ENCODE measurements at places on chromosomes 11 and 22.

DNA sequence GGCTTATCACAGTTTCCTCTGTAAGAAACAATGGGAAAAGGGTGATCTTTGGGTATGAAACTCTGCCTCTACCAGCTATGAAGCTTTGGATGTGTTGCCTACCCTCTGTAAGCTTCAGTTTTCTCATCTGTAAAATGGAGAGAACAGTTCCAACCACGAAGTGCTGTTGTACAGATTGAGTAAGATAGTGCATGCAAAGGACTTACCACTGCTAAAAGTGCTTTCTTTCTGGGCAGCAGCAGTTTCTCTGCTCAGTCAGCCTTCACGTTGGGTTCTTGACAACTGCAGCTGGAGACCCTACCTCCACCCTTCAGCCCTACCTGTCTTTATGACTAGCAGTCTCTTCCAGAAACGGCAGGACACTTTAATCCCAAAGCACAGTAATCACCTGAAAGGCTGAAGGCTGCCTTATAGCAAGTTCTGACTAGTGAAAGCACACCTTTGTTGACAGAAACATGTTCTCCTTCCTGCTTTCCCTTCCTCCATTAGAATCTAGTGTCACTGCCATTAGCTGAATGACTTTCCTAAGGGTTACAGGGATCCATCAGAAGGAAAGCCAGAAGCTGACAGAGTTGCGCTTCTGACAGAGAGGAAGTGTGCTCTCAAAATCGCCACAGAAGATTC is 91.4 kb downstream of the RPL27A start:
- DNase-seq = no peak

- no peak for DNase-seq
Measured at GRCh38 chr11:69131644-69132300, 24.0 kb upstream of the SMIM38 start.

DNA sequence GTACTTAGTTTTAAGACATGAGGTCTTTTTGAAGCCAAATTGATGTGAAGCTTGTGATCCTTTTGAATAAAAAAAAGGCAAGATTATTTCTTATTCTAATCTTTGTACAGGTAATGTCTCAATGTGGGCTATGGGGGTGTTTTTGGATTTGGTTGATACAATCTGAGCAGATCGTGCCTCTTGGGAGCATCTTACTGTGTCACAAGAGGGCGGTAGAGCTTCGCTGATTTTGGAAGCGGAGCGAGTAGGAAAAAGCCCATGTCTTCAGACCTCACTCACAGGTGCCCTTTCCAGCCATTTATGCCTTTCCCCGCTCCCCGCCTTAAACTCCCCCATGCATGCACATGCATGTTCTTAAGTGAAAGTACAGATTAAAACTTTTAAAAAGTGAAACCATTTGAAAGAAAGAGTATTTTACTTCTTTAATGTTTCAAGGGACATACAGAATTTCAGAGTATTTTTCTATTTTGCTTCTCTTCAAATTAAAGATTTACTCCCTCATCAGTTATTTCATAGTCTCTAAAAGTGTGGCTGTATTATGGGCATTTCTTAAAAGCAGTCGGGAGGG is 18.8 kb downstream of the DDX25 start:
- peak; percentile 26 for DNase-seq

GRCh38 chr22:22094921-22095320 is 112.3 kb upstream of the TOP3B start:
- no peak for DNase-seq

- no peak for DNase-seq
Measured at GRCh38 chr11:124535552-124536232, 7.8 kb downstream of the OR8B12 start.

DNA sequence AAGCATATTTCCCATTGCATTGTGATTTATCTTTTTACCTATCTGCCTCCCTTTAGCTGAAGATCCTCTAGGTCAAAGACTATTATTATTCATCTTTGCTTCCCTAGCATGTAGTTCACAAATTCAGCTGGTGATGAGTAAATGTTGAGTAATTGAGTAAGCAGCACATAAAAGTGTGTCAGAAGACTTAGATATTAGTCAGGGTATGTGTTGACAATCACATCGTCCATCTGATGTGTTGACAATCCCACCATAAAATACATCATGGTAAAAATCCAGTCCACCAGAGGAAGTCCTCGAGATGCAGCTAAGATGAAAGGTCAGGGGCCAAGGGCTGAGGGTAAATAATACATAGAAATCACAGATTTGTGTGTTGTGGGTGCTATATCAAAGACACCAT is 22.9 kb upstream of the ABTB2 start:
- DNase-seq = no peak

DNA sequence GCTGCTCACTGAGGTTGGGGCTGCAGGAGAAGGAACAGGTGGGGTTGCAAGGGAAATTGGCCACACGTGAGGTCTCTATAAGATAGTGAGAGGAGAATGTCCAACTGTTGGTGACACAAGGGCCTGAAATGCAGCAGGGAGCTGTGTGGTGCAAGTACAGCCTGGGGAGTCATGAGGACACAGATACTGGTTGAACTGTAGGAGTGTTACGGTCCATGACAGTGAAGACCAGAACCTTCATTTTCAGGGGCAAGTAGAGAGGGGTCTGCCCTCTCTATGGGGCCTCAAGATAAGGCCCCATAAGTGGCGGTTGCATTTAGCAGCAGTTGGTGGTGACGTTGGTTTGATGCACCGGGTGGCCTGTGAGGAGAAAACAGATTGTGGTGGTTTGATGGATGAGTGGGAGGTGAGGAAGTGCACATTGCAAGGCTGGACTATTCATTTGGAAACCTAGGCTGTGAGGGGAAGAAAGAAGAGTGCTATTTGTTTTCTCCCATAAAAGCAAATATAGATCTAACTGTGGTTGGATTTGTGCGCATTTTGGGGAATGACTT is 39.4 kb downstream of the MICAL2 start:
- no peak for DNase-seq

DNA sequence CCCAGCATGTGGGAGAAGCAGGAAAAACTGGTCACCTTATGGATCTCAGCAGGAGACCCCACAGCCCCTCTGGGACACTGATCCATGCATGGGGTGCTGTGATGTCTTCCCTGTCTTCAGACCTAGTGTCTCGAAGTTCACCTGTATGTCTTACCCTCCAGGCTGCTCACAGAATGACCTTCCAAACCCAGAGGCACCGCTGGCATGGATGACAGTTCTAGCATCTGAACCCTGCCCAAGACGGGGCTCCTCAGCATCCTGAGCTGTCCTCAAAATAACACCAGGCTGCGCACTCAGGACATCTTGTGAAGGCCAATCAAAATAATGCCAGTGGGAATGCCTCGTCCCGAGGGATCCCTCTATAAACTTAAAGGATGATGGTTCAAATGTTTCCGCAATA is 824.9 kb downstream of the TBC1D22A start:
- DNase-seq = no peak

- no peak for DNase-seq
Measured at GRCh38 chr11:45444796-45445195, 158.7 kb upstream of the SYT13 start.

DNA sequence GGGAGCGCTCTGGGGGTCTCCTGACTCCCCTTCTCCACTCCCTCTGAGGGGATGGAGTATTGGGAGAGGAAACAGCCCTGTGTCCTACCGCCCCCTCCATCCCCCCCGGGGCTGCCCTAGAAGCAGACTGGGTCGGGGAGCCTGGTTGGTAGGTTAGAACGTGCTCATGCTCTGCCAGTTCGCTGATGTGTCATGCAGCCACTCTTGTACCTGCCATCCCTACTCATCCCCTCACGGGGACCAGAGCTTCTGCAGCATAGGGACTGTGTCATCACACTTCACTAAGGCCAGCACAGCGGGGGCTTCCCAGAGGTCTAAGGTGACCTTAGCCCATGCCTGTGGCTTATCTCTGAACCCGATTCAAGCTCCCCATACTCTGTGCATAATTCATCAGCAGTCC is 4.7 kb downstream of the KCNJ1 start:
- DNase-seq = no peak

GRCh38 chr11:64165481-64165841 is 452 bp downstream of the MACROD1 start:
- no peak for DNase-seq

- no peak for DNase-seq
Measured at GRCh38 chr11:98155696-98156095, 865.1 kb upstream of the CNTN5 start.

GRCh38 chr11:67486481-67487195 is 3.8 kb downstream of the AIP start:
- peak; percentile 50 for DNase-seq

DNA sequence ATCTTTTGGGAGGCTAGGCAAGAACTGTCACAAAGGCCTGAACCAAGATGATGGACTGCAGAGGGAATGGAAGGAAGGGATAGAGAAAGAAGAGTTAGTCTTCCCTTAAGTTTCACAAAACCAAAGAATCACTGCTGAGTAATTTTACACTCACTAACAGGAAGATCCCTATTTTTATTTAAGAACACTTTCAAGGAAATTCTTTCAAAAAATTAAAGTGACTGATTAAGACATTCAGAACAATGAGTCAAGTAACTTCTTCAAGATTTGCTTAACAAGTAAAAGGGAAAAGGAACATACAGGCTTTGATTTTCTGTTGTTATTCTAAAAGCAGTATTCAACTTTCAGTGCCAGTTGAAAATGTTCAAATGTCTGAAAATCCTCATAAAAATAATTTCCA is 3.1 kb downstream of the PITPNB start:
- DNase-seq = no peak

DNA sequence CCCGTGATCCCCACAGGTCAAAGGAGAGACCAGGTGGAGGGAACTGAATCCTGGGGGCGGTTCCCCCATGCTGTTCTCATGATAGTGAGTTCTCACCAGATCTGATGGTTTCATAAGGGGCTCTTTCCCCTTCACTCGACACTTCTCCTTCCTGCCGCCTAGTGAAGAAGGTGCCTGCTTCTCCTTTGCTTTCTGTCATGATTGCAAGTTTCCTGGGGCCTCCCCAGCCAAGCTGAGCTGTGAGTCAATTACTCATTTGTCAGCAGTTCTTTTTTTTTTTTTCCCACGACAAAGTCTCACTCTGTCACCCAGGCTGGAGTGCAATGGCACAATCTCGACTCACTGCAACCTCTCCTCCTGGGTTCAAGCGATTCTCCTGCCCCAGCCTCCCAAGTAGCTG is 1530.4 kb downstream of the BRD1 start:
- no peak for DNase-seq

GRCh38 chr11:134956450-134957210 is 544.6 kb upstream of the B3GAT1 start:
- DNase-seq = no peak

DNA sequence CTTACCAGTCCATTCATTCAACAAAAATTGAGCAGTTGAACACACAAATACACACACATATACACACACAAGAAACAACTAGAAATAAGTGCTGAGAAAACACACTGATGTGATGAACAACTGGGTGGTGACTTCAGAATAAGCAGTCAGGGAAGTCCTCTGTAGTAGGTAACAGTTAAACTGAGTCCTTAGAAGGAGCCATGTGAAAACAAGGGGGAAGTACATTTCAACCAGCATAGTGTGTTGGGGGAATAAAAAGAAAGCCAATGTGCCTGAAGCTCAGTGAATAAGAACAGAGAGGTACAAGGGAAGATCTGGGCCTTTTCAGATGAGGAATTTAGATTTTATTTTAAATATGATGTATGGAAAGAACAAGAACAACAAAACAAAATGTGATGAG is 6.8 kb upstream of the TMEM123 start:
- DNase-seq = no peak

- DNase-seq = no peak
Measured at GRCh38 chr11:61948505-61948904, 1.6 kb upstream of the BEST1 start.

DNA sequence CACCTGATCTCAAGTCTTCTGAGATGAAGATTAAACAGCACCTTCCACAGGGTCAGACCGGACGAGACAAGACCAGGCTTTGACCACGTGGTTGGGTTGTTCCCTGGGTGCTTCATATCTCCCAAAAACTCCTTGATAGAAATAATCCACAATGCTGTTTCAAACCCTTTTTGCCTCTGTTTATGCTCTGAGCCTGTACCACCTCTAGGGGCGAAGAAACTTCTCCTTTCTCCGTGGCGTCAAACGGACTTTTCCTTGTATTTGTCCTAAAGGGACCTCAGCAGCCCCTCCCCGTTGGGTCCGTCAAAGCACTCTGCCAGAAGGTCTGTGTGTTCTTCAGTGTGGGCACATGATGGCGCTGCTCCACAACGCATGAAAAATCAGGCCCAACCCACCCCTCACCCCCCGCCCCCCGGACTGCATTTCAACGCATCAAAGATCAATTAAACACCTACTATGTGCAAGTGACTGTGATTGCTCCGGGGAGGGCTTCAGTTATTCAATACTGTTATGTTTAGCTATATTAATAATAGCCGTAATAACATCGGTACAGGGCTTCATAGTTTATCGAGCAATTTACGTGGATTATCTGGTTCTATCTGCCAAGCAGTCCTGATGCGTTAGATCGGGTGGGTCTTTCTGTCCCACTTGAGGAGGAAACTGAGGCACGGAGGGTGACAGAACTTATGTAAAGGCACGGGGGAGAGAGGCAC is 17.3 kb upstream of the EIF3D start:
- peak; percentile 3 for DNase-seq

- DNase-seq = no peak
Measured at GRCh38 chr11:72673943-72674828, at the start of gene PDE2A. TSS of gene PDE2A (minus strand) at chr11:72674422. CDS start at chr11:72674207, 215 bp downstream.

DNA sequence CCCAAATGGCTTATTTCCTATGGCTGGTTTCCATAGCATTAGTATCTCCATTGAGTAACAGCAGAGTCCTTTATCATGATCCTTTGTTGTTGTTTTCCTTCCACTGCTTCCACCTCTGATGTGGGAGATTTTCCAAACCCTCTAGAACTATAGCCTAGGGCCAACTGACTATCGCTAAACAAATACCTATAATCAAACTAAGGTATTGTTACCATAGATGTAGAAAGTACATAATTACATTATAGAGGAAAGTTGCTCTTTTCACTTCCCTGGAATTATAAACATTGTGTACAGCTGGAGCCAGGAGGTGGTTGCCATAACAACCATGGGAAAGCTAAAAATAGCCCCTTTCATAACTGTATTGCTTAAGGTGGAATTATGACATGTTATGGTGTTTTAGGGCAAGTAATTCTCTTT is 47.0 kb upstream of the ALKBH3 start:
- DNase-seq = no peak

DNA sequence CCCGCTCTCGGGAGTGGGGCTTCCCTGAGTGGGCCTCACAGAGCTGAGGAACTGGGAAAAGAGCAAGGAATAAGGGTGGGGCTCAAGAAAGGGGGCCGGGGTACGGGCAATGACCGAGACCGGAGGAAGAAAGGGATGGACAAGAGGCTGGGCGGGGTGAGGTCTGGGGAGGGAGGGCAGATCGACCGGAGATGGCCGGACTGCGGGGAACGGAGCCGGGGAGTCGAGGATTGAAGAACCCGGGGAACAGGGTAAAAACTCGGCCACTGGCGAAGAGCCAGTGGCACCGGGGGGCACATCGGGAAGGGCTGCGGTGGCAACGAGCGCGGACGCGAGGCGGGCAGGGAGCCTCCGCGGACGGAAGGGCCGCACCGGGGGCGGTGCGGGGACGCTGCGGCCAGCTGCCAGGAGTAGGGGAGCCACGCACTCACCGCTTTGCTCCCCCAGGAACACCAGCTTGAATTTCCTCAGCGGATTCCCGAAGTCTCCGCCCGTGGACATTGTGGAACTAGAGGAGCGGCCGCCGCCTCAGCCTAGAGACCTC is 667 bp downstream of the RAB6A start:
- no peak for DNase-seq

All from activated T-helper 9 cell treated with anti-CD3 and anti-CD28 coated beads, Interleukin-2, amount 50 U/mL, for 16 hours (primary cell).